A549 treated with RU486 at 1 μM for 4 hours (cell line): ENCODE measurements at places on chromosomes 2 and 18. TPM values are rescaled to one million over a fixed set of nuclear protein-coding genes. Genes with fewer than 3 reads are reported as not detected.

MBOAT2 gene
- total RNA-seq, result 16.6 to 31.7 TPM (median 30.7 TPM) in 5 replicates

TNFRSF11A gene
- 6.5 to 10.2 TPM (median 8.6 TPM) in 5 replicates for total RNA-seq

VIT gene
- total RNA-seq, result not detected in 5 replicates

CIB4 gene
- total RNA-seq, result 0.20 to 0.28 TPM in 2 of 5 replicates, not detected in the others

FAM136A gene
- total RNA-seq, result 89.9 to 106 TPM (median 99.5 TPM) in 5 replicates

GALNT1 gene
- total RNA-seq, result 42.3 to 72.1 TPM (median 58.5 TPM) in 5 replicates

RBKS gene
- total RNA-seq, result 6.0 to 8.9 TPM (median 8.0 TPM) in 5 replicates

OSBPL6 gene
- total RNA-seq, result 5.7 to 8.7 TPM (median 7.0 TPM) in 5 replicates

SCYGR7 gene
- total RNA-seq, result not detected in 5 replicates

SLC39A10 gene
- total RNA-seq, result 8.5 to 21.9 TPM (median 21.2 TPM) in 5 replicates

VWC2L gene
- not detected in 5 replicates for total RNA-seq

SLC4A3 gene
- 1.7 to 3.4 TPM (median 2.3 TPM) in 5 replicates for total RNA-seq

GAL3ST2 gene
- 0.10 to 0.36 TPM (median 0.23 TPM) in 4 of 5 replicates, not detected in the other for total RNA-seq

MAP3K20 gene
- total RNA-seq, result 25.4 to 39.4 TPM (median 34.5 TPM) in 5 replicates

FNDC4 gene
- 2.1 to 5.5 TPM (median 4.2 TPM) in 5 replicates for total RNA-seq

CRYBA2 gene
- 0.54 TPM in 1 of 5 replicates, not detected in the others for total RNA-seq

CROCC2 gene
- total RNA-seq, result not detected in 5 replicates
